ENCODE measurements at places on chromosomes 5 and 9. TPM values are rescaled to one million over a fixed set of nuclear protein-coding genes. Genes with fewer than 3 reads are reported as not detected.
A peak's percentile ranks its signal among the peaks of the same experiment; 100 is the strongest.

FOXI1 gene
- not detected for total RNA-seq

- peaks cover 5% of the 10 kb centered on the region for H3K4me1 ChIP-seq
- H3K27ac ChIP-seq = no peak overlapping the region
- H3K4me3 ChIP-seq = no peak overlapping the region
- no peaks in the 10 kb centered on the region for H3K36me3 ChIP-seq
Observed at GRCh38 chr9:71643330-71643729, 125.0 kb downstream of the CEMIP2 start.

- no peak overlapping the region for H3K27ac ChIP-seq
- H3K4me1 ChIP-seq = peaks cover 8% of the 10 kb centered on the region
- peaks cover under 1% of the 10 kb centered on the region for H3K36me3 ChIP-seq
- DNase-seq = no peak
Observed at GRCh38 chr9:110755179-110755578, 86.6 kb downstream of the MUSK start.

- no peak overlapping the region for H3K4me3 ChIP-seq
- H3K36me3 ChIP-seq = no peaks in the 10 kb centered on the region
- DNase-seq = no peak
Observed at GRCh38 chr5:9653811-9654210, 23.7 kb upstream of the TAS2R1 start.

DNA sequence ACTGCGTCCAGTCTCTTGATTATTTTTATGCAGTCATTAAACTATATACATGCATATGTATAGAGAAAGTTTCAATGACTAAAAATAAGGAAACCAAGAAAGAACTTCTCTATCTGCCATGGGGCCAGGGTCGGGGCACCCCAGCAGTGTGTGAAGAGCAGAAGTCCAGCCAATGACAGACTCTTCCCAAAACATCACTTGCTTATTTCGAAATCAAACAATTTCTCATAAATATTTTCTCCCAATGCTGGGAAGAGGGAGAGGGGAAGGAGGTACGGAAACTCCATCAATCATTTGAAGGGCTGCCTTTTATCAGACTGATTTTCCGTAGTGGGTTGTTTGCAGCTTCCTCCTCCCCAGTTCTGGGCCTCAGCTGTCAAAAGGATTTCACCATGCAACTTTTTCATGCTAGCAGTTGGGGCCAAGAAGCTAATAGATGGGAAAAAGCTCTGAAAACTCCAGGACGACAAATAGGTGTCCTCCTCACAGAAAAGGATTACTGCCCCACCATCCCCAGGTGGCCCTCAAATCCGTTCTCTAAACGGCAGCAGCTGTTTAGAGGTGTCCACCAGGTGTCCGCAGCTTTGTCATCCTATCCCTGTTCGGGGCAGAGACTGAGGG lies 617 bp upstream of the FPGS start:
- peaks cover 14% of the 10 kb centered on the region for H3K4me1 ChIP-seq
- peaks cover 4% of the 10 kb centered on the region for H3K36me3 ChIP-seq
- H3K4me3 ChIP-seq = peak overlapping the region; percentile 87

- H3K36me3 ChIP-seq = no peaks in the 10 kb centered on the region
- no peak for DNase-seq
- peaks cover 66% of the 10 kb centered on the region for H3K4me1 ChIP-seq
- H3K27me3 ChIP-seq = no peaks in the 10 kb centered on the region
- peak overlapping the region; percentile 67 for H3K4me3 ChIP-seq
- H3K27ac ChIP-seq = peak overlapping the region; percentile 76
Observed at GRCh38 chr9:695252-695651, 146.2 kb upstream of the DMRT1 start.

SURF6 gene
- 24.9 TPM for total RNA-seq

HBEGF gene
- total RNA-seq = 4.7 TPM

- H3K4me1 ChIP-seq = peaks cover 45% of the 10 kb centered on the region
- peak overlapping the region; percentile 88 for H3K27ac ChIP-seq
- peaks cover 15% of the 10 kb centered on the region for H3K36me3 ChIP-seq
Observed at GRCh38 chr9:69181908-69182353, 7.9 kb downstream of the TJP2 start.

C5orf46 gene
- not detected for total RNA-seq

DNA sequence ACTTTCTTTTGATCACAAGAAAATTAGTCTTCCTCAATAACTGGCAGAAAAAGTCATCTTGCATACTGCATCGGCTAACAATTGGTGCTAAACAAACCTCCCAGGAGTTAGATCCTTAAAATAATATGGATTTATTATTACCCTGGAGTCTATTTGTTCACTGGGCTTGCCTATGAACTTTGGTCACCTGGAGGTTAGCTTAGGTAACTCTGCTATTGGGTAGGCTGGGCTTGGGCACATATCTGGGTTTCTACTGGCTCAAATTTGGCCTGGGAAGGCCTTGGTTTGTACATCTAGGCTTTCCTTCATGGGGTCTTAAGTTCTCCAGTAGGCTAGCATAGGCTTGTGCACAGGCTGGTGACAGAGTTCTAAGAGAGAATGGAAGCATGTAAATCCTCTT lies 279.9 kb downstream of the RASEF start:
- peaks cover 2% of the 10 kb centered on the region for H3K27me3 ChIP-seq
- peaks cover 14% of the 10 kb centered on the region for H3K4me1 ChIP-seq
- H3K27ac ChIP-seq = no peak overlapping the region
- DNase-seq = no peak
- H3K4me3 ChIP-seq = no peak overlapping the region

GRCh38 chr9:133944746-133945135 lies 47.4 kb downstream of the VAV2 start:
- H3K27ac ChIP-seq = no peak overlapping the region
- H3K27me3 ChIP-seq = no peaks in the 10 kb centered on the region
- H3K4me1 ChIP-seq = peaks cover 24% of the 10 kb centered on the region
- peaks cover 3% of the 10 kb centered on the region for H3K36me3 ChIP-seq

GRCh38 chr9:6639622-6640021 lies 5.9 kb downstream of the GLDC start:
- DNase-seq = no peak
- H3K27me3 ChIP-seq = peaks cover 51% of the 10 kb centered on the region
- H3K27ac ChIP-seq = no peak overlapping the region
- H3K4me3 ChIP-seq = no peak overlapping the region

GLRA1 gene
- 0.39 TPM for total RNA-seq

DNA sequence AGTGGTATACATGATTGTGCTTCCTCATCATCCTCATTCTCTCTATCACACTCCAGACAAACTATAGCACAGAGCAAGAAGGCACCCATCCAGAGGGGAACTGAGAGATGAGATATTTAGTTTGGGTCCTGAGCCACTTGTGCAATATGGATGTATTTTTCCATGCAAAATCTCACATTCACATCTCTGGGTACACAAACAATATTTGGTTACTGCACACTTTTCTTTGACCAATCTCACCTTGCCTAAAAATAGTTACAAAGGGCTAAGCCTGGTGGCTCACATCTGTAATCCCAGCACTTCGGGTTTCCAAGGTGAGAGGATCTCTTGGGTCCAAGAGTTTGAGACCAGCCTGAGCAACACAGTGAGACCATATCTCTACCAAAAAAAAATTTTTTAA lies 120.3 kb downstream of the SIL1 start:
- H3K27ac ChIP-seq = no peak overlapping the region
- peaks cover 45% of the 10 kb centered on the region for H3K4me1 ChIP-seq
- H3K4me3 ChIP-seq = no peak overlapping the region

FRMD3 gene
- 8.0 TPM for total RNA-seq

DNA sequence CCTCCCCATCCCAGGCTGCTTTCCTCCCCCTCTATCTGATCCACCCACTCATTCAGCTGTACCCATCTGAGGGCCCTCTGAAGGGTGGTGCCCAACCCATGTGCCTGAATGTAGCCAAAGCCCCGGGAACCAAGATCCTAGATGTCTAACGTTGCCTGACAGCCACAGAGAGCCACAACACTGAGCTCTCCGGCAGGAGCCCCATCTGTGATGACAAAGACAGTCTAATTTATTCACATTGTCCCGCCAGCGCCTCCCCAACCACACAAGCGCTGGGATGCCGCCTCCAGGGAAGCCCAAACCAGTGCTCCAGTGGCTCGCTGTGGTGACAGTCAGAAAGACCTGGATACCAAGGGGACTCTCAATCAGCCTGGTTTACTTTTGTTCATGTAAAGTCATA lies 8.4 kb downstream of the IGFBPL1 start:
- peaks cover 44% of the 10 kb centered on the region for H3K27me3 ChIP-seq
- H3K27ac ChIP-seq = no peak overlapping the region
- H3K36me3 ChIP-seq = no peaks in the 10 kb centered on the region
- no peak for DNase-seq
- peaks cover 7% of the 10 kb centered on the region for H3K4me1 ChIP-seq

WDR31 gene
- total RNA-seq = 5.0 TPM

GRCh38 chr9:97638666-97639065 lies 5.0 kb downstream of the NCBP1 start:
- H3K4me1 ChIP-seq = peaks cover 27% of the 10 kb centered on the region
- no peak overlapping the region for H3K4me3 ChIP-seq
- H3K27ac ChIP-seq = no peak overlapping the region
- H3K27me3 ChIP-seq = no peaks in the 10 kb centered on the region

GRCh38 chr5:173705512-173706044 lies 89.1 kb upstream of the BOD1 start:
- no peaks in the 10 kb centered on the region for H3K36me3 ChIP-seq
- H3K4me1 ChIP-seq = peaks cover 22% of the 10 kb centered on the region
- H3K27me3 ChIP-seq = no peaks in the 10 kb centered on the region
- no peak for DNase-seq

CBY3 gene
- total RNA-seq = not detected
